DMS79 (cell line): ENCODE measurements at places on chromosomes 1 and 21.

DNA sequence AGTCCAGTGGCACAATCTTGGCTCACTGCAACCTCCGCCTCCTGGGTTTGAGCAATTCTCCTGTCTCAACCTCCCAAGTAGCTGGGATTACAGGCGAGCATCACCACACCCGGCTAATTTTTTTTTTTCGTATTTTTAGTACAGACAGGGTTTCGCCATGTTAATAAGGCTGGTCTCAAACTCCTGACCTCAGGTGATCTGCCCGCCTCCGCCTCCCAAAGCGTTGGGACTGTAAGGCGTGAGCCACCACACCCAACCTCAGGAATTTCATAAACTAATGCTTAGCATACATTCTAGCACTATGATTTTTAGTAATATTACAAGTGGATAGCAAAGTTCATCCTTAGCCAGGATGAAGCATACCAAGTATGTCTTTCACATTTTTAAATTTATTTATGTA, 8.7 kb downstream of the DNAJC11 start:
- DNase-seq: no peak

DNA sequence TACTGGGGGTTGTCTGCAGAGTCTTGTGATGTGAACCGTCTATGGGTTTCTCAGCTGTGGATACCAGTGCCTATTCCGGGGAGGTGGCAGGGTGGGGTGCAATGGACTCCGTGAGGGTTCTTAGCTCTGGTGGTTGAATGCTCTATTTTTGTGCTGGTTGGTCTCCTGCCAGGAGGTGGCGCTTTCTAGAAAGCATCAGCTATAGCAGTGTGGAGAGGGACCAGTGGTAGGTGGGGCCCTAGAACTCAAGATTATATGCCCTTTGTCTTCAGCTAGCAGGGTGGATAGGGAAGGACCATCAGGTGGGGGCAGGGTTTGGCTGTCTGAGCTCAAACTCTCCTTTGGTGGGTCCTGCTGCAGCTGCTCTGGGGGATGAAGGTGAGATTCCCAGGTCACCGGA, 127.3 kb upstream of the PLD5 start:
- no peak for DNase-seq

DNA sequence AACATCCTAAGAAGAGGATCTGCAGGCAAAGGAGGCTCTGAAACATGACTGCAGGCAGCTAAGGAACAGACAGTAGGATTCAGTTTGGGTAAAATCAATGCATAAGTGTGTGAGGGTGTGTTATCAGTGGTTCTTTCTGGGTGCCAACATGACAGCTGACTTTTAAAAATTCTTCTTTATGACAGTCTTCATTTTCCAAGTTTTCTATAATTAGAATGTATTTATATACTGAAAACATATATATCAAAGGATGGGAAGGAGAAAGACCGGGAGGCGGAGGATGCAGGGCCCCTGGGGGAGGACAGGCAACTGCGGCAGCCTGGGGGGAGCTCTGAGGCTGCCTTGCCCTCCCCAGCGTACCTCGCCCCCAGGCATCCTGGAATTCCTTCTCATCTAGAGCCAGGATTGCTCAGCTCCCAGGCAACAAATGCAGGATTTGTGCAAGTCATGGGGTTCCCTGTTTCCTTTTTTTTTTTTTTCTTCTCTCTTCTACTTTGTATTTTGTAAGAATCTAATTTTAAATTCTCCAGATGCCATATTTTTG, 104.8 kb downstream of the CSMD2 start:
- DNase-seq: no peak

GRCh38 chr1:13823936-13824335, 123.9 kb downstream of the PRDM2 start:
- no peak for DNase-seq
